MCF 10A (cell line): ENCODE measurements at places on chromosomes 5 and 9.
A peak's percentile ranks its signal among the peaks of the same experiment; 100 is the strongest.

- no peak for DNase-seq
These were observed 178.5 kb upstream of the SLC24A2 start for GRCh38 chr9:19967216-19967887.

GRCh38 chr5:32645246-32645645 lies 59.9 kb downstream of the SUB1 start:
- no peak for DNase-seq

GRCh38 chr5:62376064-62376463 lies 27.6 kb downstream of the DIMT1 start:
- DNase-seq, result peak; percentile 27

- no peak for DNase-seq
These were observed 36.6 kb upstream of the KCNMB1 start for GRCh38 chr5:170425731-170426130.

DNA sequence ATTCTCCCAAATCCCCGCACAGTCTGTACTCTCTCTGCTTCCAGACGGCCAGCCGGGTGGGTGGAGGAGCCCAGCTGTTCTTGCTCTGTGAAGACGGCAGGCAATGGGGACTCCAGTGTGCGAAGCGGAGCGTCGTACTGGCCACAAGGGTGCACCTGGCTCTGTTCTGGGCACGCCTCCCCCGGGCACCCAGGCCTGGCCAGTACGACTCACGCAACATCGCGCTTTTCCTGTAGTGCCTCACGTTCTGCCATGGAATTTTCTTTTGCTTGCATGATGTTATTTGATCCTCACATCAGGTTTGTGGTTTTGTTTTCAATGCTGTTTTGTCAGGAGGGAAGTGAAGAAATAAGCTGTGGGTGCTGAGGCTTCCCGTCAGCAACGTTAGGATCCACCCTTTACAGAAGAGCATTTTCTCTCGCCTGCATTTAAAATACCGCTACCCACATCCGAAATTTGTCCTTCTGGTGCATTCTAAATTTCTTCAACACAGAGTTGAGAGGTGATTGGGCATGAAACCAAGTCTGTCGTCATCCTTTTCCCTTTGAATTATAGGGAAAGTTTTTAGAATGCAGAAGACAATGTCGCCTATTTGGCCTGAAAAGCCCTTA lies 311.7 kb downstream of the TRIM36 start:
- peak; percentile 57 for DNase-seq
